ENCODE measurements at places on chromosomes 11 and 22.

DNA sequence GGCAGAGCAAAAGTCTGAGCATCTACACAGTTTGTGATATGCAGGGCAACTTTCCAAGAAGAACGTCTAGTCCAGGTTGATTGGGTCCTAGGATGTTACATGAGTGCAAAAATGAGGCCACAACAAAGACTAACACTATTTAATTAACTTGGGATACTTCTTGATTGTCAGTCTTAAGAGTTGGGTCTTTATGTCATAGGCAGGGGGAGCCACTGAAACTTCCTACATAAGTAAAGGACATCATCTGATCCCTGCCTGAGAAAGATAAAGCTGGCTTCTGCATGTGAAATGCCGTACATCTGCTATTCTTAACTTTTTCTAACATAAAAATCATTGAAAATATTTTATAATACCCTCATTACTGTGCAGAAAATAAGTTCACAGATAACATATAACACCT, 525.5 kb downstream of the NTM start:
- DNase-seq = no peak

GRCh38 chr11:60825790-60826189, 16.1 kb upstream of the CCDC86 start:
- DNase-seq = no peak

DNA sequence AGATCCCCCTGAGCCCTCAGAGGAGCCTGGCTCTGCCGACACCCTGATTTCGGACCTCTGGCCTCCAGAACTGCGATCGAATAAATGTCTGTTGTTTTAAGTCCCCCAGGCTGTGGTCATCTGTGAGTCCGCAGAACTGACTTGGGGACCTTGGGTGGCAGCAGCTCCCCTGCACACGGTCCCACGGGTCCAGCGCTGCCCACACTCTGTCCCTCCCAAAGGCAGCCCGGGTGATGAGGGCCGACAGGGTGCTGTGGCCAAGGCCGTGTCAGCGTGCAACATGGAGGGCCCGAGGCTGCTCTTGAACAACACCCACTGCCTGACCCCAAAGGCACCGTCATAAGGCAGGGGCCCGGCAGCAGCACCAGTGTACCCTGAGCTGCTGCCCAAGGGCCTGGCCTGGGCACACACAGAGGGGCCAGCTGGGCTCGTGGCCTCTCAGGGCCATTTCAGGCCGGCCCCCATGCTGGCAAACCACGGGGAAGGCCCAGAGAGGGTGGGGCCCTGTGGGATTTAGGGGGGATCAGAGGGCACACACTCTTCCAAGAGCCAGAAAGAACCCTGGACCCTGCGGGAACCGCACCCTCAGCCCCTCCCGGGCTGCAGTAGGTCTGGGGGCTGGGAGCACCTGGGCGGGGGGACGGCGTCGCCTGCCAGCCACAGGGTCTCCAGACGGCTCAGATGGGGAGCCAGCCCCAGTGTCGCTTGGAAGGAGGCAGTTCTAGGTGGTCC, 77.1 kb upstream of the PRR5 start:
- DNase-seq = no peak

GRCh38 chr22:25021409-25021808, 68.9 kb downstream of the KIAA1671 start:
- DNase-seq = no peak

- DNase-seq = no peak
These were observed 62.5 kb upstream of the FGF3 start for GRCh38 chr11:69881467-69882269.

All from NK-92 treated with Interleukin-12 subunit alpha and Interleukin-12 subunit beta, amount 100 ng/mL, for 24 hours (cell line).